ENCODE measurements at places on chromosomes 2 and 18. TPM values are rescaled to one million over a fixed set of nuclear protein-coding genes. Genes with fewer than 3 reads are reported as not detected.
A peak's percentile ranks its signal among the peaks of the same experiment; 100 is the strongest.

GRCh38 chr18:54358495-54359040 is 862 bp downstream of the C18orf54 start:
- H3K4me3 ChIP-seq: peak overlapping the region; percentile 83
- peak overlapping the region; percentile 63 for H3K27ac ChIP-seq
- no peaks in the 10 kb centered on the region for H3K27me3 ChIP-seq
- DNase-seq: no peak

DNA sequence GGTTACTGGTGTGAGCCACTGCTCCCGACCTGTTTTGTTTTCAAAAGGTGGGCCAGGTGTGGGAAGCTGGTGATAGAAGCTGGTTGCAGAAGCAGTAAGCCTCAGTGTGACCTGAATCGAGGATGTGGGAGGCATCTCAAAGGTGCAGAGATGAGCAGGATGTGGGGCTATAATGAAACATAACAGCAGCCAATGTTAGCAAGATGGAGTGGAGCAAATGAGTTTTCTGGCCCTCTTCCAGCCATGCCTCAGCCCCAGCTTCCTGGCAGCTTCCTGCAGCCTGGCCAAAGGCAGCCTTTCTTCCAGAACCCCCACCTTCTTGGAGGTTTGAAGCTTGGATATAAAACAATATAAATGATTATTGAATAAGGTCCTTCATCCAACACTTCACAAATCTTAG is 184.8 kb downstream of the NCK2 start:
- no peak overlapping the region for H3K4me3 ChIP-seq
- peaks cover 5% of the 10 kb centered on the region for H3K36me3 ChIP-seq
- H3K4me1 ChIP-seq: peaks cover 25% of the 10 kb centered on the region
- no peak overlapping the region for H3K27ac ChIP-seq
- DNase-seq: no peak
- H3K27me3 ChIP-seq: no peaks in the 10 kb centered on the region

DNA sequence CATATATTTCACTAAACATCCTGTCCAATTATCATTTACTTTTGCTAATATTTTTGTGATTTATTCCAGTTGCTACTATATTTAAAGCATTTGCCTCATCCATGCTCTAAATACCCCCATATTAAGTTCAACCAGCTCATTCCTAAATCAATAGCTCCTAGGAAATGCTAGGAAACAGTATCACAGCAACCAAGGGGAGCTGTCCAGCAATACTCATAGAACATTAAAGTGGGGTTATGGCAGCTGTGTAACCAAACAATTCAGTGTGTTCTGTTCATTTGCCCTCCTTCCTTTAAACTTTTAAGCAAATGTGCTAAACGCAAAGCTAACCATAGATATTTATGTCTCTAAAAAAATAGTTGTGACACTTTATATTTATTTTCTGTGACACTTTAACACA is 41.1 kb downstream of the ACVR1C start:
- H3K36me3 ChIP-seq: no peaks in the 10 kb centered on the region
- DNase-seq: no peak
- H3K4me3 ChIP-seq: no peak overlapping the region
- H3K27me3 ChIP-seq: no peaks in the 10 kb centered on the region
- H3K4me1 ChIP-seq: no peaks in the 10 kb centered on the region

- no peak overlapping the region for H3K27ac ChIP-seq
- no peaks in the 10 kb centered on the region for H3K4me1 ChIP-seq
- DNase-seq: no peak
- no peak overlapping the region for H3K4me3 ChIP-seq
- H3K27me3 ChIP-seq: no peaks in the 10 kb centered on the region
Observed at GRCh38 chr2:98548920-98549818, 59.1 kb downstream of the COA5 start.

GRCh38 chr2:142180820-142181533 is 50.2 kb upstream of the LRP1B start:
- DNase-seq: peak; percentile 56
- H3K4me3 ChIP-seq: no peak overlapping the region
- no peaks in the 10 kb centered on the region for H3K36me3 ChIP-seq
- H3K27ac ChIP-seq: no peak overlapping the region

DNA sequence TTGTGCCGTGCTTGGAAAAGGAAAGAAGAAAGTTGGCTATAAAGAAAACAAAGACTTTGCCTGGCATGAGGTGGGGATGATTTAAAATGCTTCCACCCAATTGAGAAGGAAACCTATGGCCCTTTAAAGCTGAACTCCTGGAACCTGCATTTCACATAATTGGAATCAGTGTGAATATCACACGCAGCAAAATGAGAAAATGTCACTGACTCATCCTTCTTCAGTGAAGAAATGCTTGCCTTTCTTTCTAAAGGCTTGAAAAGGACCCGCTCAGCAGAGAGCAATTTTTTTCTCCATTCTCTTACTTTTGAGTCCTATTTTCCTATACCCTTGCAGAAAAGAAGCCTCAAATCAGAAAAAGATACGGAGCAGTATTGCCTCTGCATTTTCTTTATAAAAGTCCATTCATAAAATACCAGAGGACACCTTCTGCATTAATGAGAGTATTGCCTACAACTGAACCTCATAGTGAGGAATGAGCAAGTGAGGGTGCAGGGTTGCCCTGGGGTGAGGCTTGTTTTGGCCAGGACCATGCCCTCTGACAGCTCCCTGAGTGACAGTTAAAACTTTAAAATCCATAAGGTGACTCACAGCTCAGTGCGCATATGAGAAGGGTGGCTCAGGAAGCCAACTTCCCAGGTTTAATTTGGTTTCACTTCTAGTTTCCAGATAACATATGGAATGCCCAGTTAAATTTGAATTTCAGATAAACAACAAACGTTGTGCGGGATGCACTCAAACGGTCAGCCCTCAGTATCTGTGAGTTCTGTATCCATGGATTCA is 191.9 kb upstream of the GYPC start:
- no peak overlapping the region for H3K27ac ChIP-seq
- no peak for DNase-seq
- H3K4me1 ChIP-seq: no peaks in the 10 kb centered on the region
- no peak overlapping the region for H3K4me3 ChIP-seq
- no peaks in the 10 kb centered on the region for H3K27me3 ChIP-seq

GRCh38 chr2:48940606-48941005 is 185.1 kb upstream of the LHCGR start:
- no peaks in the 10 kb centered on the region for H3K36me3 ChIP-seq
- no peak for DNase-seq
- no peak overlapping the region for H3K4me3 ChIP-seq

DNA sequence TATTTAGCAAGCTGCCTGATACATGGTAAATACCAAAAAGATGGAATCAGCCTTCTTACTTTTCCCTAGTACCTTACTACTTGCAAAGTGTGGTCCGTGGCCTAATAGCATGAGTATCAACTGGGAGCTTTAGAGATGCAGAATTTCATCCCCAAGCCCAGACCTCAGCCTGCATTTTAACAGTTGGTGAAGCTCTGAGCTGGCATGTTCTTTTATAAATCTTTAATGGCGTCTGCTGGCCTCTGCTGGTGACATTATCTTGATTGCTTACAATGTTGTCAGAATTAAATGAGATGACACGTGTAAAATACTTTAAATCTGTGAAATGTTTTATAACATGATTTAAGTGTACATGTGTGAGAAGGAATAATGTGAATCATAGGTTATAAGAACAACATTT is 115.1 kb upstream of the NOSTRIN start:
- H3K36me3 ChIP-seq: no peaks in the 10 kb centered on the region
- DNase-seq: peak; percentile 13
- H3K27ac ChIP-seq: no peak overlapping the region
- H3K27me3 ChIP-seq: no peaks in the 10 kb centered on the region

GRCh38 chr18:51123936-51124486 is 73.5 kb downstream of the MEX3C start:
- H3K27ac ChIP-seq: no peak overlapping the region
- H3K4me3 ChIP-seq: no peak overlapping the region
- H3K4me1 ChIP-seq: no peaks in the 10 kb centered on the region
- no peaks in the 10 kb centered on the region for H3K36me3 ChIP-seq
- no peaks in the 10 kb centered on the region for H3K27me3 ChIP-seq

- peak overlapping the region; percentile 74 for H3K27ac ChIP-seq
- peaks cover 59% of the 10 kb centered on the region for H3K4me1 ChIP-seq
- peaks cover 13% of the 10 kb centered on the region for H3K36me3 ChIP-seq
- peak overlapping the region; percentile 42 for H3K4me3 ChIP-seq
- DNase-seq: peak; percentile 44
Observed at GRCh38 chr2:230423851-230424458, 8.0 kb downstream of the SP100 start.

- peaks cover 32% of the 10 kb centered on the region for H3K4me1 ChIP-seq
- DNase-seq: no peak
- no peak overlapping the region for H3K4me3 ChIP-seq
- no peak overlapping the region for H3K27ac ChIP-seq
- no peaks in the 10 kb centered on the region for H3K27me3 ChIP-seq
- peaks cover 4% of the 10 kb centered on the region for H3K36me3 ChIP-seq
Observed at GRCh38 chr2:119481501-119482455, 42.5 kb downstream of the SCTR start.

DNA sequence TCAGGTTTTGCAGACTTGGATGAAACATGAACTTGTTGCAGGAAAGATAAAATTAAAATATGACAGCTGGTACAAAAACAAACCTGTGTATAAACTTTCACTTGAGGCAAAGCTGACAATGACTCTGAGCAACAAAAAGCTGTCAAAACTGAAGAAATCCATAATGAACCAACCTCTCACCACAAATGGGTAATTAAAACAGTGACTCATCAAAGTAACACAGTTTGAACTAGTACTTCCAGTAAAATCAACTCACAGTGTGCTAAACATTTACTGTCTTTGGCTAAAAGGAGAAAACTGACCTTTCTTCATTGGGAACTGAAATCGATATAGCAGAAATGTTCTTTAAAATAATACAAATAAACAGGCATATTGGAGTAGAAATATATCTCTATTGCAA is 209.7 kb downstream of the WDPCP start:
- no peak for DNase-seq
- H3K4me3 ChIP-seq: peak overlapping the region; percentile 20
- no peaks in the 10 kb centered on the region for H3K27me3 ChIP-seq
- H3K36me3 ChIP-seq: no peaks in the 10 kb centered on the region
- H3K4me1 ChIP-seq: peaks cover 14% of the 10 kb centered on the region
- peak overlapping the region; percentile 45 for H3K27ac ChIP-seq

- no peak overlapping the region for H3K27ac ChIP-seq
- no peak overlapping the region for H3K4me3 ChIP-seq
- DNase-seq: no peak
- H3K4me1 ChIP-seq: no peaks in the 10 kb centered on the region
- peaks cover 37% of the 10 kb centered on the region for H3K27me3 ChIP-seq
Observed at GRCh38 chr18:908758-909724, 4.4 kb downstream of the ADCYAP1 start.

DNA sequence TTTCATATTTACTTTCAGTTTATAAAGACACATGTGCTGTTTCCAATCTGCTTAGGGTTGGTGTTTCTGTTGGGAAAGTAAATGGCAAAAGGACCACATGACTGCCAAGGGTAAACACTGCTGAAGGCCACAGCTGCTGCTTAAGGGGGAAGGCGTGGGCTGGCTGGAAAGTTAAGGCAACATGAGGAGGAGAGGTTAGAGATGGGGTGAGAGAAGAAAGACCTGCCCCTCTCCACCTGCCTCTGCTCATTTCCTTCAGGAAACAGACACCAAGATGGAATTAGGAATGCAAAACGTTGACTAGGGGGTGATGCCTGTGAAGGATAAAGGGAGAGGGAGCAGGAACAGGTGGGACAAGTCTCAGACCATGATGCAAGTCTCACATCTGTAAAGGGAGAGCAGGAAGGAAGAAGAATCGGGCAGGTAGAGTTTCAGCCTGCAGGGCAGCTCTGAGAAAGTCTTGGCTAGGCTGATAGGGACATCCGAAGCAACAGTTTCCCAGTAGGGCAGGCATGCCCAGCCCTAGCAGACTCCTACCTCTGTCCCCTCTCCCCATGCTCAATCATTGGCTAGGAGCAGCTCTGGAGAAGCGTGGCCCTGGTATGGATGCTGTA is 86.0 kb downstream of the CDC42EP3 start:
- H3K36me3 ChIP-seq: peaks cover 7% of the 10 kb centered on the region
- peak; percentile 13 for DNase-seq
- H3K27ac ChIP-seq: peak overlapping the region; percentile 78

DNA sequence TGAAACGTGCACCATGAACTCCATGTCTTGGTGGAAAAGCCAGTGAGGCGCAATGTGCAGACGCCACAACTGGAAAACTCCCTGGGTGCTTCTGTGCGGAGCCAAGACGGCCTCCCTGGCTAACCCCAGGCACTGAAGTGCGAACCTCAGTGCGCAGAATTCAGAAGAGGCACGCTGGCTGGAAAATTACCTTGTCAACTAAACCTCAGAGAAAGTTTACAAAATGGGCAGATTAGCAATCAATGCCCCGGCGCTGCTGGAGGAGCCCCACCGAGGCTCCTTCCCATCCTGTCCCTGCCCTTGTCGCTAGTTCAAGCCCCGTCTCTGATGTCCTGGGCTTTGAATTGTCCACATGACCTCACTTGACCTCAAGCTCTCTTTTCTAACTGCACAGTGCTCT is 22.2 kb downstream of the SNORC start:
- H3K4me3 ChIP-seq: no peak overlapping the region
- no peaks in the 10 kb centered on the region for H3K27me3 ChIP-seq
- H3K4me1 ChIP-seq: peaks cover 10% of the 10 kb centered on the region
- peak overlapping the region; percentile 24 for H3K27ac ChIP-seq
- H3K36me3 ChIP-seq: peaks cover 7% of the 10 kb centered on the region

DNA sequence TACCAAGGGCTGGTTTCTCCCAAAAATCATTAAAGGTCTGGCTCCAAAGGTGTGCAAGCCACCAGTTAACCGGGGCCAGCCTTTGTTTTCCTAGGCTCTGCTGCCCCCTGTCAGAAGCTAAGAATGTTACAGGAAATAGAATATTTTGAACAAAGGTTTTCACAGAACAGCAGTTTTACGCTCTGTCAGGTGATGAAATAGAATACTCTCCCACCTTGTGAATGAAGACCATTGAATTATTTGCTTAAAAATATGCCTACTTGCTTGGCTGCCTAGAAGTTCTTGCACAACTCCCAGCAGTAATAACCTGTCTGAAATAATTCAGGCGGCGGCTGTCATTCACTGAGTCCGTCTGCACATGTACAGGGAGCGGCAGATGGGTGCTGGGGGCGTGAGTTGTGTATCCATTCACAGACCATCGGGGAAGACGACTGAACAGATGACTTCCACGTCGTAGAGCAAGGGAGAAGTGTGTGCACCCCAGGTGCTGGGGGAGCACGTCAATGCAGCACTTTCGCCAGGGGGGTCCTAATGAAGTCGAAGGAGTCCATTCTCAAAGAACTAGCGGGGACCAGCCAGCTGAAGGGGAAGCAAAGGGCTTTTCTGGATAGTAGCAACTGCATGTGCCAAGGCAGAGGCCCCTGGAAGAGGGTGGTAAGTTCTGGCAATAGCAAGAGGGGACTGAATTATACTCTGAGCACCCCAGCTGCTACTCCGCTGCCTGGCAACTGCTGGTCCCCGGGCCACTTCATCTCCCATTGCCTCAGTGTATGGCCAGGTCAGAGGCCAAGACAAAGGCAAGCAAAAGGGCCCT is 56.1 kb downstream of the SF3B1 start:
- H3K4me1 ChIP-seq: peaks cover 18% of the 10 kb centered on the region
- H3K36me3 ChIP-seq: no peaks in the 10 kb centered on the region
- DNase-seq: peak; percentile 67
- no peak overlapping the region for H3K4me3 ChIP-seq

Gene TMEM169
- 8.0 TPM for total RNA-seq

Gene ITGB6
- total RNA-seq: 84.8 TPM

Gene WNT10A
- 3.4 TPM for total RNA-seq

Gene ABCG5
- 0.66 TPM for total RNA-seq

Gene DSEL
- total RNA-seq: 28.0 TPM

Gene TAF1B
- 23.0 TPM for total RNA-seq

Gene ARL4C
- total RNA-seq: 21.0 TPM

Gene SATB2
- total RNA-seq: 11.2 TPM

Gene PARD3B
- total RNA-seq: 10.1 TPM

Measured in Calu3 (cell line).